ENCODE measurements at places on chromosomes 5 and 9.

DNA sequence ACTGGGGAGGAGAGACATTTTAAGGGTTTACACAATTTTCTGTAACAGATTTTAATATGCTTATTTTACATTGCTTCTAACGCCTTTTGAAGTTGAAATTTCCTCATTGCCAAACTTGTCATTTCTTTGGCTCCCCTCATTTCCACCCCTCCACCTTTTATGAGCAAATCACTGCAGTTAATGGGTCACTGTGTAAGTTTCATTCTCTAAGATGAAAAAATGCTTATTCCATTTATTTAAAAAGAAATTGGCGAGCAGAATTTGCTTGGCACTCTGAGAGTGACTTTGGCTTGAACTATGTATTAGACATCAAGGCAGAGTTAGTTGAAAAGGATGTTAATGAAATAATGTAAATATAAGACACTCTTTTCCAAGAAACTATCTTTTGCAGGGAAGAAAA, 66.6 kb downstream of the ITGA1 start:
- DNase-seq, result no peak

- DNase-seq, result no peak
Observed at GRCh38 chr5:40385544-40385943, 294.2 kb upstream of the PTGER4 start.

- no peak for DNase-seq
Observed at GRCh38 chr9:35470894-35471293, 19.0 kb upstream of the RUSC2 start.

DNA sequence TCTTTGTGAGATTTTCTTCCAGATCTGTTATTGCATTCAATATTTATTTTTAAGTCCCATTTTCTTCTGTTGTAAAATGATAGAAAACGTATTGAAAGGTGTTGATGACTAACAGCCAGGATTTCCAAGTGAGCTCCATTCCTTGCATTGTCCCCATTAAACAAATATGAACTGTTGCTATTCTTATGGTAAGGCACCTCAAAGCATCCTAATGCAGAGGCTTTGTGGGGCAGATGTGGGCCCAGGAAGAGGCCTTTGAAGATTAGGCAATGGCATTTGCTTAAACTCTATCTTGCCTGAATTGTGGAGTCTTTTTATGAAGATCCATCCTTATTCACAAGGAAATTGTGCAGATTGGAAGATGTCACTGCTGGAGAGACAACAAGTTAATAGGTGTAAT, 38.9 kb downstream of the NTRK2 start:
- no peak for DNase-seq

- peak; percentile 20 for DNase-seq
Observed at GRCh38 chr9:86902991-86903733, 44.1 kb downstream of the GAS1 start.

DNA sequence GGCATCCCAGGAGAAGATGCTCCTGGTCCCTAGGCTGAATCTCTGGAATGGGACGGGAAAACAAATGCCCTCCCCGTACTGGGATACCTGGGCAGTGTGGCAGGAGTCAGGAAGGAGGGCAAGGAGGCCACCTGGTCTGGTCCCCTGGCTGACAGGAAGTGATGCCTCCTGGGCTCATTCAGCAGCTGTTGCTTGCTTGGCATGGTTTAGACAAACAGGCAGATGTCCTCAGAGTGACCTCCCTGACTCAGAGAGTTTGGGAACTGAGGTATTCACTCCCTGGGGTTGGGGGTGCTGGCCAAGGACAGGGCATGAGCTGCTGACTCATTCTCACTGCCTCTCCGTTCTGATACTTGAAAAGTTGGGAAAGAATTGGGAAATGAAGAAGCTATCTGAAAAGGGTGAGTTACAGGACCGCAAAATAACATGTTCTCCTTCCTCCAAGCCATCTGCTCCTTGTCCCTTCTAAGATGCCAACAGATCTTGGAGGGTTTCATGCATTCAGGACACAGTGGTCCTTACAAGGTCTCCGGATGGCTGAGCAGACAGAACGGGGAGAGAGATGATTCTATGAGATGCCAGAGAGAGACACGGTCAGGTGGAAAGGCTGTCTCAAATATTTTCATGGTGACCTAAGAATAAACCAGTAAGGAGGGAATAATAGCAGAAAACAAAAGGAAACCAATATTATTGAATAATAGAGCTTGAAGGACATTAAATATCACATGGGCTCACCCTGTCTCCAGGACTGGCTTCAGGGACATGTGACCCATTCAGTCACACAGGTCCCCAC, 534.5 kb downstream of the BNC2 start:
- DNase-seq, result no peak

DNA sequence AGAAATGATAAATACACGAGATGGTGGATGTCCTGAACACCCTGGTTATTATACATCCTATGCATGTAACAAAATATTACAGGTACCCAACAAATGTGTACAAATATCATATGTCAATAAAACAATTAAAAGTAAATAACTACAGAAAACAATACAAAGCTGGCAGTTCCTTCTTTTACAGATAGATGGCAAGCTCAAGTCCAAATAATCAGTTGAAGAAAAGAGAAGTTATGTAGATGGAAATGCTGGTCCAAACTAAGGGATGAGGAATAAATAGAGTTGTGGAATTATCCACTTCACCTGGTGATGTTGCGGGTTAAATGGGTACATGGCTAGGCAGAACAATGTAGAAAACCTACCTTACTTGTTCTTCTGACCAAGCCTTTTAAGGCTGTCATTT, 79.4 kb downstream of the PALM2AKAP2 start:
- no peak for DNase-seq

DNA sequence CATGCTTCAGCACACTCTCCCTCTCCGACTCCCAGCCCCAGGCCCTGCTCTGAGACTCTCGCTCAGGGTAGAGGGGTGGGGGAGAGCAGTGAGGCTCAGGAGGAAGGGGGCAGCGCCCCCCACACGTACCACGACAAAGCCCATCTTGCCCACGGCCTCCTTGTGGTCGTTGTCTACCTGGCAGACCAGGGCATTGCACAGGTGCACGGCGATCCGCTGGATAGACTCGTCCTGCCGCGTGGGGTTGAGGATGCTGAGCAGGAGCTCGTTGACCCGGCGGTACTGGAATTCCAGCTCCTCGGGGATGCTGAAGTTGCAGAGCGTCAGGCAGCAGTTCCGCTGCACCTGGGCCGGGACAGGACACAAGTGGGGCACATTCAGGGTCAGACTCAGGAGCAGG, 18.5 kb upstream of the ZDHHC12 start:
- DNase-seq, result no peak

DNA sequence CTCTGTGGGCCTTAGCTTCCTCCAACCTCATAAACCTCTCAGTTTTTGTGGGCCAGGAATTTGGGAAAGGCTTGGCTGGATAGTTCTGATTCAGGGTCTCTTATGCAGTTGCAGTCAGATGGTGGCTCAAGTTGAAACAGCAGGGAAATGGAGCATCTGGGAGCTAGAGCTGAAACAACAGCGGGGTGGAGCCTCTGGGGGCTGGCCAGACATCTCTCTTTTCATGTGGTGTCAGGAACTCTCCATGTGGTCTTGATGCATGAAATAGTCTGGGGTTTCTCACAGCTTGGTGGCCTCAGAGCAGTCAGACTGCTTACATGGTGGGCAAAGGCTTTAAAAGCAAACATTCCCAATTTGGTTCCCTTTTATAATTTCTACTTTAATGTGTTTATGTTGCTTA, 13.5 kb downstream of the ZNF346 start:
- DNase-seq, result no peak

GRCh38 chr9:37812773-37813379, 12.3 kb downstream of the DCAF10 start:
- no peak for DNase-seq

- DNase-seq, result no peak
Observed at GRCh38 chr9:34220218-34220617, 41.4 kb downstream of the UBAP1 start.

DNA sequence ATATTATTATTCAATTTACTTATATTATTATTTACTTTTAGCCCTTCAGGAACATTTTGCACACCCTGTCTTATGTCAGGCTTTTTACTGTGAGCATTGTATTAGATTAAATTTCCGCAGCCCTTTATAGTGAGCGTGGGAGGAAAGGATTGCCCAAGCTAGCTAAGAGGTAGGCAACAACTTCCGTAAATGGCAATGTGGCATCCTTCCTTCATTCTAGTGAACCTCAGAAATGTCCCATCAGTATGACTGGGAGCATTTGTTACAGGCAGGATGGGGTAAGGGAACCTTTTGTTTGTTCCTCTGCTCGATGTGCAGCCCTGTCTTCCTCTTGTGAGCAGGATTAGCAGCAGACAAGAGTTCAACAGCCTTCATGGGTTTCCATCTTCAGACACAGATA, 6.2 kb upstream of the CD180 start:
- no peak for DNase-seq

- no peak for DNase-seq
Observed at GRCh38 chr5:53355931-53356330, 124.5 kb upstream of the FST start.

- no peak for DNase-seq
Observed at GRCh38 chr9:134258332-134258731, 67.9 kb upstream of the RXRA start.

GRCh38 chr5:95824747-95825146, 2.2 kb upstream of the GLRX start:
- no peak for DNase-seq

DNA sequence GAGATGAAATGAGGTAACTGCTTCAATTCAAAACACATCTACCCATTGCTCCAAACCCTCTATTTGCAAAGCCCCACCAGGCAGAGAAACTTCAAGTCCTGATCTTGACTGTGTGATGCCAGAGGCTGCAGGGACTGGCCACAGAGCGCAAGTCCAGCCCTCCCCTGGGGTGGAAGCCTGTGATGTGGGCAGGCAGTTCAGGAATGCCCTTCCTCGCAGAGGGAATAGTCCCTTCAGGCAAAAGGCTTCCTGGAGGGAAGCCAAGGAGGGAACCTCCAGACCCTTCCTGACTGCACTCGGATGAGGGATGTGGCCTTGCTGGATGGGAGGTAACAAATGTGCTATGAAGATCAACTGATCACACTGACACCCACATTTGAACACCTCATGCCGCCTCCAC, 131.2 kb downstream of the SLIT3 start:
- DNase-seq, result peak; percentile 6

DNA sequence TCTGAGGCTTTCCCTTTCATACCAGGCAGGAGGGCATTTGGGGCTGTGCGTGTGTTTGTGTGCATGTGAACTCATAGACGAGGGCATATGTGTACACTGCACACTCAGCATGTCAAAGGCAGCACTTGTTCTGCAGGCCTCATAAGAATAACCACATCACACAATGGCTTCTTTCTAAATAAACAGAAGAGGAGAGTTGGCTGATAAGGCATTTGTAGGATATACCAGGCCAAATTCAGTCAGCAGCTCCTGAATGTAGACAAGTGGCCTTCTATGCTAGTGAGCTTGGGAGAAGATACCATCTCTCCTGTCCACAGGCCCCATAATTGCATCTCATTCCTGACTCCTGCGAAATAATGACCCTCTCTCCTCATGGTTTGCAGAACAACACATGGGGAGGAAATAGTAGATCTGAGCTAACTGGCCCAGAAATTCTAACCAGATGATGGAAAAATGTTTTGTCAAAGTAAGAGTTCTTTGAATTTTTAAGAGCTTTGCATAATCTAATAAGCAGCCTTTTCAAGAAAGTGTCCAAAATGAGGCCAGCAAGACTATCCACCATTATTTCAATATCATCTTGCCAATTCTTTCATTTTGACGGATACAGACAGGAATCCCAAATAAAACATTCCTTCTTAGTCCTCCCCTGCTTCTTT, 60.5 kb upstream of the GAS1 start:
- no peak for DNase-seq

GRCh38 chr5:31972558-31972957, 201.6 kb downstream of the GOLPH3 start:
- DNase-seq, result no peak

DNA sequence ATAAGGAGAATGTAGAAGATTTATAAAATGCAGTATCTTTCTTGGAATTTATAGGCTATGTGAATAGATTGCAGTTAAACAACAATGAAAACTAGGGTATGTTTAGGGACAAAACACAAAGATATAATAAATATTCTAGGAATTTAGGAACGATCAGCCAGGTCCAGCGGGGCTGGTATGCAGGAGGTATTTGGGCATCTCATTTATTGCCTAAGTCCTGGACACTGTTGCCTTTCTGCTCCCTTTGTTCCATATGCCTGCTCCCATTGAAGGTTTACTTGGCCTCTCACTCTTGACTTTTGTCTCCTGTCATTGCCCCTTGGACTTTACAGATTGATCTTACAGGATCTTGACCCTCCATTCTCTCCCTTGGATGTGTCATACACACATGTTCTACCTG, 55.9 kb downstream of the SNX24 start:
- no peak for DNase-seq

GRCh38 chr9:87602933-87603643, 105.4 kb downstream of the DAPK1 start:
- DNase-seq, result no peak

GRCh38 chr5:142466195-142466971, 141.6 kb upstream of the SPRY4 start:
- DNase-seq, result no peak

DNA sequence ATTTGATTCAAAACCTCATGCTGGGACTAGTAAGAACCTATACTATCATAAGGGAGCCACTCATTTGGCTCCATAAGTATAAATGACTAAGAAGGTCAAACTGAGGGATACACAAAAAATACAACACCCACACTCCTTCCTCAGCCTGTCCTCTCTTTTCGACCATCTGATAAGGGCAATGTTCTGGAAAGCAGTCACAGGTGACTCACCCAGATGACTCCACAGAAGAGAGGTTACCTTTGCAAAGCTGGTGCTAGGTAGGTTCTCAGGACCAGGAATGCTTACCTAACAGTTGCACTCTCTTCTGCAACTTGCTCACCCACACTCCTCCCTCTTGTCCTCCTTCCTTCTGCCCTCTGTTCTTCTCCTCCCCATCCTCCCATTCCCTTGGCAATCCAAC, 32.9 kb downstream of the LHFPL2 start:
- DNase-seq, result no peak

DNA sequence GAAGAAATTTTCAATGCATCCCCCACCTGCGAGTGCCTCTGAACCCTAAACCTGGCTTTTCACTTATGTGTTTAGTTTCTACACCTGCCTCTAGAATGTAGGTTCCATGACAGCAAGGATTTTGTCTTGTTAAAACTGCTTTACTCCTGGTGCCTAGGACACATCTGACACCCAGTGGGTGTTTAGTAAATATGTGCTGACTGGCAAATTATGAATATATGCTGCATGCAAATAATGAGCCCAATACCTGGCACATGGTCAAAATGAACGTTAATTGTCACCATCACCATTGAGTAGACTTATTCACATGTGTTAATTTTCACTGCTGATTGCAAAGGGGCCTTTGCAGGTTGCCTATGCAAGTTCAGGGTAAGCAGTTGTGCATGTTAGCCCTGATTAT, 249.9 kb upstream of the WWC1 start:
- DNase-seq, result no peak
